ENCODE measurements at places on chromosomes 7 and 10.

- no peak for DNase-seq
Measured at GRCh38 chr7:101243646-101244374, 1.1 kb downstream of the FIS1 start.

GRCh38 chr10:127523476-127523875 is 25.6 kb upstream of the NPS start:
- DNase-seq, result no peak

DNA sequence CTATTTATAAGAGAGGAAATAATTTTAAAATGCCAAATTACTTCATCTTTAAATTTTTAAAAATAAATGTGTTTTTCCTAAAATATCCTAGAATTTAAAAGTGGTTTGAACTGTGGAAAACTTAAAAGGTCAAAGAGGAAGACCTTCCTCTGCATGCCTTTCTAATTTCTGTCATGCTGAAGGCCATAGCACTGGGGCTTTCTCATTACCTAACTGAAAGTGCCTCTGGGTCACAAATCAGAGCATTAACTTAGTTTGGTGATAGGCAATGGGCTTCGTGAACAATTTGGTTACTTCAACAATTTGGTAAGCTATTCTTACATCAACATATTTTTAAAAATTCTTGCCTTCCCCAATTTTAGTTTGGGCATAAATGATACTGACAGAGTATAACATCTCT is 100.2 kb upstream of the SAMD8 start:
- DNase-seq, result no peak

DNA sequence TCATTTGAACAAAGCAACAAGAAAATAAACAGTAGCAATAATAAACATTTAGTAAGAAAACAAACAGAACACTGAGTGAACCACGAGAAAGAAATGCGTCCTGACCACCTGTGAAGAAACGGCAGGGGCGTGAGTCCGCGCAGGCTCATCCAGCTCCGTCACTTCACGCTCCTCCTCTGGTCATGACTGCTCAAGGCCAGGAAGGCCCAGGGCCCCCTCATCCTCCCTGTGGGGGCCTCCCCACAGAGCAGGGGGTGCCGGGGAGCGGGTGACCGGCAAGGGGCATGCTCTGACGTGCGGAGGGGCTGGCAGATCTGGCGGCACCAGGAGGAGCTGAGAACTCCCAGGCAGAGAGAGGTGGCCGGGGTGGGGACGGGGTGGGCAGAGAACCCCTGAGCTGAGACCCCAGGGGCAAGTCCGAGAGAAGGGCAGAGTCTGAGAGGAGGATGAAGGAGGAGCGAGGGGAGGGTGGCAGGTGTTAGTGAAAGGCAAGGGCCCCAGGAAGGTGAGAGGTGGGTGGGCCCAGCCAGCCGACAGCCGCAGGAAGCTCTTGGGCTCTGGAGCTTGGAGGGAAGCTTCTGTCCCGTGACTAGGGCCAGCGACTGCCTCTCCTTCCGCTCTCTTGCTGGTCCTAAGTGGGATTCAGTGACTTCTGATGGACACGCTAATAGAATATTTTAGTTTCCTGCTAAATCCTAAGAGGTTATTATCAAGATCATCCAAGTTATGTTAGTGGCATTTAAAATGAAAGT is 223.9 kb downstream of the TCERG1L start:
- DNase-seq, result no peak

DNA sequence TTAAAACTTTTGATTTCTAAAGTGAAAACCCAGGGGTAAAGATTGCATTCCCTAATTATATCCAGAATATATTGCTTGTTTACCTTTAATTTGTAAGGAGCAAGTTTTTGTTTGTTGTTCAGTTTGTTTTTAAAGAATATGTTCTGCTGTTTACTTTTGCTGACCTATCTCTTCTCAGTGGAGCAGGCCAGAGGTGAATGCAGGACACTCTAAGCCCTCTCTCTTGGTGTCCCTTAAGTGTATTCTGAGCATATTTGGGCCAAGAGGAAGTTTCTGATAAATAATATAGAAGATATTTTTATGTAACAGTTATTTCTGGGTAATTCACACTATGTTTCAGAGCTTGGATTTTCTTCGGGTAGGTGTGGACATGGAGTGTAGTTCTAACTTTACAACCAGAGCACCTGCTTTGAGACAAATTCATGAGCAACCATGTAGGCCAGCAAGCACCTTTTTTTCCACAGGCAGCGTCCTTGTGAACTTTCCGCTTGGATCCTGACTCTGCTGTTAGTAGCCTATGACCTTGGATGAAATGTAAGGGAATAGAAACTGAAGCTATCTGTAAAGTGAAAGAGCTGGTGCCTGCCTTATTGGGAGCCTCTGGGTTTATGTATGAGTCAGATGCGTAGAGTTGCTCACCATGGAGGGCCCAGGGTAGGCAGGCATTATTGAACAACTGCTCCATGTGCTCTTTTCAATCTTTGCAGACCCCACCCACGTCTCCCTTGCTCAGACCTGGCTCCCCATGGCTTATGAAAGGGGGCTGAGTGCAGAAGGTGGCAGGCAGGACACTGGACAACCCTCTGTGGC is 16.1 kb downstream of the OGDH start:
- DNase-seq, result no peak

- DNase-seq, result no peak
Measured at GRCh38 chr10:93115661-93116383, 42.1 kb downstream of the CYP26A1 start.

- DNase-seq, result no peak
Measured at GRCh38 chr10:103622935-103623574, 129.6 kb downstream of the NEURL1 start.

GRCh38 chr10:32207544-32207943 is 139.4 kb downstream of the EPC1 start:
- DNase-seq, result no peak

DNA sequence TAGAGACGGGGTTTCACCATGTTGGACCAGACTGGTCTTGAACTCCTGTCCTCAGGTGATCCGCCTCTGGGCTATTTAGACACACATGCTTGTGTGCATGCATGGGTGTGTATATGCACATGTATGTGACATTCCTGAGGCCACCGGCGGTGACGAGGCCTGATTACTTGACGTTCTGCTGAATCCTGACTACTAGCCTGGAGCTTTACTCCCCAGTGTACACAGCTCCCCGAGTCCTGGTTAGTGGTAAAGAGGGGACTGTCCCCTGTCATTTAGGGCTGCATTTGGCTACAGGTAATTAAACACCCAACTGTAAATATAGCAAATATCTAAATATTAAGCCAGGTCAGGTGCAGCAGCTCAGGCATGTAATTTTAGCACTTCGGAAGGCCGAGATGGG is 14.2 kb downstream of the GTF2IRD1 start:
- DNase-seq, result no peak

DNA sequence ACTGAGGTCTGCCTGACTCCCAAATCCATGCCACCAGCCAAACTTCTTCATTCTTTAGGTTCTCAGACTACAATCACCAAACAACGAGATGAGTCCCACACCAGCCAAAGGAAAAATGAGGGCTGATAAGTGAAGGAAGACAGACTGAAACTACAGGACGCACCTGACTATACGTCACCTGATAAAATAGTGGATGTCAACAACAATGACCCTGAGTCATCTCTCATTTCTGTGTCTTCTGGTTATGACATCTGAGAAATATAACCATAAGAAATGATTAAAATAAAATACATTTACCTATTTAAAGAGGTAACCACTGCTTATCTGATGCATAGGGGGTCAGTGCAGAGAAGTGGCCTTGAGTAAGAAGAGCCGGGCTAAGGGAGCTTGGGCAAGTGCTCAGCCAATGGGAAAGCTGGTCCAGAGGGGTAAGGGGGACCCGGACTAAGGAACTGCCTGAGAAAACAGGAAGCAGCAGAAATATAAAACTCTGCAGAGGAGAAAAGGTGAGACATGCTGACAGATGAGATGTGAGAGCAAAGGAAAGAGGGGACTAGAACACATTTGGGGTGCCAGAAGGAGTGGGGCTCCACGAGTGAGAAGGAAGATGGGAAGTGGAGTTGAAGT is 51.8 kb downstream of the HIPK2 start:
- DNase-seq, result no peak

- DNase-seq, result no peak
Measured at GRCh38 chr7:94409200-94409948, 14.7 kb downstream of the COL1A2 start.

DNA sequence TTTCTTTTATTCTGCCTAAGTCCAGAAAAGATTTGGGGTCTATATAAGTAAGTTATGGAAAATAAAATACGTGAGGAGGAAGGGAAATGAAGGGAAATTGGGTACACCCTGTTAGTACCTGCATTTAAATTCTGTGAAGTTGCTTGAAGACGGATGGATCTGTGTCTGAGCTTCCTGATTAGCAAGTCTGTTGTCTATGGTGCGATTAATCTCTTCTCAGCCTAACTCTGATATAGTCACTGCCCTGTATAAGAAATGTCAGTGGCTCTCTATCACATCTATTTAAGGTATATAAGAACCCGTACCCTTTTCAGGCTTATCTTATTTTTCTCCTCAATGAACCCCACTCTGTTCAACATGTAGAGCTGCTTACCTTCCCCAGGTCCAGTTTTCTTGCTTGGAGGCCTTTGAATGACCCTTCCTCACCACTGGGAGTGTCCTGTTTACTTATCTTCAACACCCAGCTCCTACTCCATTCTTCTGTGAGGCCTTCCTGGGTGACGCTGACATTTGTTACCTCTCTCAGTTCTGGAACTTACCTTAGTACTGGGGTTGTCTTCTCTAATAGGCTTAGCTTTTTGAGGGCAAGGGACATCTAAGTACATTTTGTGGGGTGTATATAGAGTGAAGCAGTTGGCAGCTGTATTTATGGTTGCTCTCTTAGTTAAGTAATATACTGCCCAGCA is 149.6 kb upstream of the PRPS1L1 start:
- no peak for DNase-seq

All from BJ (cell line).